ENCODE measurements at places on chromosomes 6 and 20.
A peak's percentile ranks its signal among the peaks of the same experiment; 100 is the strongest.

- DNase-seq: no peak
These were observed 468.5 kb downstream of the KIF16B start for GRCh38 chr20:16104783-16105182.

DNA sequence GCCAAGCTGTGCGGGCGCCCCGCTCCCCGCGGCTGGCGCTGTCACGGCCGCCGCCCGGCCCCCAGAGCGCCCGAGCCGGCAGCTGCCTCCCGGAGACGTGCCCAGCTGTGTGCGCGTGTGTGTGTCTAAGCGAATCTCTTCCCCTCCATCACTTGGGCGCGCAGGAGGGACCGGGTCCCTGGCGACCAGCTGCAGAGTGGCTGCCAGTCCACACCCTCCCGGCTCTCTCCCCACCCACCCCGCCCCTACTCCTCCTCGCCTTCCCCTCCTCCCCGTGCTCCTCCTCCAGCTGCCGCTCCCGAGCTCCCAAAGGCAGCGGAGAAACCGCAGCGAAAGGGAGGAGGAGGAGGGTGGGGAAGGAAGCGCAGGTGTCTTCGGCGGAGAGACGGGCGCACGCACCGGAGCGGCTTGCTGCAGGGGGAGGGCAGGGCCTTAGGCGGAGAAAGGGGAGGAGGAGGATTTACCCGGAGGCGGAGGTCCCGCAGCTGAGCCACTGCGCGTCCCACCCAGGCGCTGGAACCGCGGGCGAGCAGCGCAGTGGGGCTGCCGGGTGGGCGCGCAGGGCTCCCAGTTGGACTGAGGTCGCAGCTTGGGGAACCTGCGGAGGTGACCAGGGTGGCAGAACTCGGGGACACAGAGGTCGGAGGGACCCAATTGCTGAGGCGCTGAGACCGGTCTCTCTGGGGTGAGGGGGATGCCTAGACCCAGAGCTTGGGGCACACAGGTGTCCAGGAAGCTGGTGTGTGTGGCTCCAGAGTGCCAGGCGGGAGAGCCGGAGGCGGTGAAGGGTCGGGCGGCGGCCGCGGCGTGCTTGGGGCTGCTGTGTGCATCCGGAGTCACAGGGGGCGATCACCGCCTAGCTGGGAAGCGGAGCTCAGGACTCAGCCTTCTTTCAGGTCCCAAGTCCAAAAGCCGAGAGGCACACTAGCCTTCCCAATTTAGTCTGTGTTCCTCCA, at the start of gene HS3ST5:
TSS of gene HS3ST5 (minus strand) at position 198 of the 956 bp plus-strand sequence. CDS start 280,178 bp downstream, outside the sequence.
- DNase-seq: peak; percentile 12

DNA sequence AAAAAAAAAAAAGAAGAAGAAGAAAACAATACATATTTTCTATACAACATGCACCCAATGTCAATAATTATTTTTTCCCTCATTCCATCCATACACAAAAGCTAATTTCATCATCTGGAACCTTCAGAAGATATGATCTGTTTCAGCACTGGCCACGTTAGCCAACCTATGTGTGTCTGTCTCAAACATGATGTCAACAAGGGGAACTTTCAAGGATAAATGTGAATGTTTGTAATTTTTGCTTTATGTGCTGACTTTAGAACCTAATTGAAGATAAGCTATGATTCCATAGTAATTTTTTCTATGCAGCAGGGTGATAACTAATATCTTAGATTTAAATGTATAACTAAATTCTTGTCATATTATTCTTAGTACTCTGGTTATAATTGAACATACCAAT, 37.9 kb downstream of the IPCEF1 start:
- DNase-seq: peak; percentile 24

- no peak for DNase-seq
These were observed 11.3 kb upstream of the CYP24A1 start for GRCh38 chr20:54184904-54185626.

- DNase-seq: no peak
These were observed 9.5 kb downstream of the TAAR2 start for GRCh38 chr6:132614554-132614953.

- no peak for DNase-seq
These were observed 42.5 kb downstream of the PREX1 start for GRCh38 chr20:48785256-48785655.

DNA sequence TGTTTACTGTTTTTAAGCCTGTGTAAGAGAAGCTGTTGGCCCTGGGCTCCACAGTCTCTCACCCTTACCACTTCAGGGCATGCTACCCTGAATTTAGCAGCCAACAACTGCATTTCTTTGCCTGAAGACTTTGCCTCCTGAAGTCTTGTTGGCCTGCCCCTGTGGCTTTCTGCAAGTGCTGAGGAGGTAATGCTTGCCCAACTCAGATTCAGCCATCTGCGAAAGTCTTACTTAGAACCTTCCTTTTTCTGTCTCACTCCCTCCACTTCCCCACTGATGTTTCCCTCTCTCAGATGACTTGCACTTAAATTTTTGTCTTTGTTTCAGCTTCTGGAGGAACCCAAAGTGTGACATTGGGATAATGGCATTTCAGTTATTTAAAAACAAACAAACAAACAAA, 11.8 kb upstream of the IBTK start:
- no peak for DNase-seq

Data from fibroblast of mammary gland (primary cell).